ENCODE measurements at places on chromosomes 1 and 21.

DNA sequence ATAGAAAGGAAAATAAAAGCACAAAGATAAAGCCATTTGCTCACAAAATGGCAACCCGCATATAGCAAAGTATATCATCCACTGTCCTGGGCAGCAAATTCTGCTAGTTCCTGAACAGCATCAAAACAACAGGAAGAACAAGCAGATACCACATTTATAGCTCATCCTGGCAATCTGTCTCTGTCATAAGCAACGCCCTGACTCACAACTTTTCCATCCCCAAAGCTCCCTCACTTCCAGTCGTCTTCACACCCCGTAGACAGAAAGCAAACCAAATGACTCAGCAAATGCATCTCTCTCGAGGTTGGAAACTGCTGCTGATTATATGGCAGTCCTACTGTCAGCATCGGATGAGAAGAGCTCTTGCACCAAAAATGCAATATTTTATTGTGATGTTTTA, 65.8 kb downstream of the AK5 start:
- no peak for DNase-seq

GRCh38 chr1:94909486-94909885, 17.4 kb downstream of the CNN3 start:
- no peak for DNase-seq

GRCh38 chr1:155287987-155288543, 10.8 kb downstream of the HCN3 start:
- no peak for DNase-seq

- no peak for DNase-seq
These were observed 72.5 kb downstream of the RPS6KC1 start for GRCh38 chr1:213123536-213123935.

DNA sequence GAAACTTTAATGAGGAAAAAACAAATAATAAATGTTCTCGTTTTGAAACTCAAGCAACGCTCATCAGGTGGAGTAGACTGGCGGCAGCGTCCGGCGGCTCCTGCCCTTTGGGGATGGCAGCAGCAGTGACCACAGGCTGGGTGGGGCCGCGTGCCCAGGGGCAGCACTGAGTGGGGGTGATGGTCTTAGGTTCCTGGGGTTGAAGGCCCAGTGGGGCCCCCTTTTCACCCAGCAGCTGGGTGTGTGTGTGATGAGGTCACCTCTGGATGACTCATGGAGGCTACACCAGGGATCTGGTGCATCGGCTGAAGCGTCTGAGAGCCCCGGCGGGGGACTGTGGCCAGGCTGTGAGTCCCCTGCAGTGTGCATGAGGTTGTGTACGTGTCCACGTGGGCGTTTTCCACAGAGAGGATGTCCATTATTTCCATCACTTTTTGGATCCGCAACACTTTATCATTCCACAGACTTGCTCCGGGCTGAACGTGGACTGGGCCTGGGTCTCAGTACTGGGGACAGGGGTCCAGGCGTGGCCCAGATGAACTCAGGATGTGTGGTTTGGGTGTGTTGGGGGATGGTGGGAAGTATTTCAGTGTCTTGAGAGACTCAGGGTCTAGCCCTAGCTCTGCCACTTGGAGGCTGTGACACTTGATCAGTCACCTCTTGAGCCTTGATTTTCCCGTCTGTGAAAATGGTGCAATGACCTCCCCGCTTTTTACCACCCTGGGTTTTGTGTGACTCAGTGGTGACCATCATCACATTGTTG, 25.6 kb downstream of the LDLRAP1 start:
- DNase-seq, result no peak

DNA sequence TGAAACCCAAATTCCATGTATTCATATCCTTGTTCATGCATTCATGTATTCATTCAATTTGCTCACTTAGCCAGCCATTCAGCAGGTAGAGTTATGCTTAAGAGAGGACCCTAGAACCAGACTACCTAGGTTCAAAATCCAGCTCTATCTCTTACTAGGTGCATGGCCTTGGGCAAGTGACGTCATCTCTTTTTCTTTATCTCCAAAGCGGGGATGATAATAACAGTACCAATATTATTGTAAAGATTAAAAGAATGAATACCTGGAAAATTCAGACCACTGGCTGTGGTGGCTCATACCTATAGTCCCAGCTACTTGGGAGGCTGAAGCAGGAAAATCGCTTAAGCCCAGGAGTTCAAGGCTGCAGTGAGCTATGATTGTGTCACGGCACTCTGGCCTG, 33.9 kb upstream of the CLIC4 start:
- DNase-seq, result no peak

DNA sequence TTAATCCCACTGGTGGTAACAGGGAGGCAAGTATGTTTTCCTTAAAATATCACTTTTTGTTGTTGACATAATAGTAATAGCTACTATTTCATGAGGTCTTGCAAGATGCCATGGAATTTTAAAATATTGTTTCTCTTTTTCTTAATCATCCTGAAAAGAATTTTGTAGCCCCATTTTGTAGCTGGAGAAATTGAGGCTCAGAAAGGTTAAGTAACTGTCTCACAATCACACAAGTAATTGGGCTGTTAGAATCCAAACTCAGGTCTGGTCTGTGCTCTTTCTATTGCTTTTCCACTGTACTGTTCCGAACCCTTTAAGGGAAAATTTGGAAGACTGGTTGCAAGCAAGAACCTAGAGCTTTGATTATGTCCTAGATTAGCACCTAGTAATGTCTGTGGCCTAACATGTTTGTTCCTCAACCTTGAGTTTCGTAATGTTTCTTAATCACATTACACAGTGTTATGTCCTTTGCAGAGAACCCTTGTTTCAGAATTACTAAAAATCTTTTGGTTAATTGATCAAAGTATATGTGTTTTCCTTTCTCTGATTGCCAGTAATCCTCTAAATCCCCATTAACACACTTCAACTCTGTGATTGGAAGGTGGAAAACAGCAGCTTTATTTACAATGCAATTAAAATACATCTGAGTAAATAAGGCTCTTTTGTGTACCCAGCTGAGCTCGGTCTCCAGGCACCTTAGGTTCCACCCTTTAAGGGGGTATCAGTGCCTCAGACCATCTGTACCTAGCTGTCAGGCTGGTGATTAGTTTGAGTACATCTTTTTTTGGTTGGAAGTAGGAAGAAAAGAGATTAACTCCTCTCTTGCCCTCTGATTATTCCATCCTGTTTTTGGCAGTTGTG, 10.4 kb downstream of the LRRC42 start:
- no peak for DNase-seq

All from stimulated activated CD8-positive, alpha-beta memory T cell treated with anti-CD3 and anti-CD28 coated beads, Interleukin-4, amount 100 ng/mL, for 4 hours (primary cell).